Endodermal cell (in vitro differentiated cells): ENCODE measurements at places on chromosomes 1 and 21. TPM values are rescaled to one million over a fixed set of nuclear protein-coding genes. Genes with fewer than 3 reads are reported as not detected.
A peak's percentile ranks its signal among the peaks of the same experiment; 100 is the strongest.

DNA sequence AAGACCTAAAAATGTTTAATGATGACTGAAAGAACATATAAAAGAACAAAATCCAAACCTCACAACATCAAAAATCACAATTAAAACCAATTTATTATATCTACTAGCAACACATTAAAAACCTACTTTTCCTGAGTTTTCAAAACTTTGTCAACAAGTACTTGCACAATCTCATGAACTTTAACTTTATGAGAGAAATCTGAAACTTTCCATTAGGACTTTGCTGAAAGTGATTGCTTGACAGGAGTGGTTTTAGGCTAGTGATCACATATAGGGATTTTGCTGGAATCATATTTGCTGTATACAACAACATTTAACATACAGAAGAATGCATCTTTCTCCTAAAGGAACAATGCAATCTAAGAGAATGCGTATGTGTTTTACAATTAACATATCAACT lies 13.2 kb downstream of the HNRNPR start:
- H3K36me3 ChIP-seq: peaks cover 91% of the 10 kb centered on the region
- H3K27me3 ChIP-seq: no peaks in the 10 kb centered on the region
- H3K4me1 ChIP-seq: no peaks in the 10 kb centered on the region
- no peak overlapping the region for H3K27ac ChIP-seq

Gene BMP8A
- total RNA-seq: 0.68 to 0.86 TPM (median 0.75 TPM) in 3 replicates

Gene KCNK1
- 46.4 and 50.1 TPM in 2 replicates for total RNA-seq

DNA sequence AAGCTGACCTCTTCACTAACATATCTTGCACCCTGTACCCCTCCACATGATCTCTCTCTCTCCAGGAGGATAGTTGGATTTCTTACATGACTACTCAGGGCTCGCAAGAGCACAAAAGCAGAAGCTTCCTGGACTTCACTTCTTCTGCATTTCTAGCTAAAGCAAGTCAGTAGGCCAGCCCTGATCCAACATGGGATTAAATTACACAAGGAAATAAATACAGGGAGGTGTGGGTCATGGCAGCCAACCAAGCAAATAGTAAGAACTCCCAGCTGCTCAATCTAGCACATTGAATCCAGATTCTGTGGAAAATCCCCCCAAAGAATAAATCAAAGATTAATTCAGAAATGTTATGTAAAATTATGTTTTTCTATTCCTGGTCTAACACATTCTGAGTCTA lies 33.3 kb downstream of the KLHDC7A start:
- no peaks in the 10 kb centered on the region for H3K4me1 ChIP-seq
- no peak overlapping the region for H3K4me3 ChIP-seq
- DNase-seq: no peak

Gene SLC1A7
- total RNA-seq: 0.19 to 2.3 TPM (median 1.8 TPM) in 3 replicates

DNA sequence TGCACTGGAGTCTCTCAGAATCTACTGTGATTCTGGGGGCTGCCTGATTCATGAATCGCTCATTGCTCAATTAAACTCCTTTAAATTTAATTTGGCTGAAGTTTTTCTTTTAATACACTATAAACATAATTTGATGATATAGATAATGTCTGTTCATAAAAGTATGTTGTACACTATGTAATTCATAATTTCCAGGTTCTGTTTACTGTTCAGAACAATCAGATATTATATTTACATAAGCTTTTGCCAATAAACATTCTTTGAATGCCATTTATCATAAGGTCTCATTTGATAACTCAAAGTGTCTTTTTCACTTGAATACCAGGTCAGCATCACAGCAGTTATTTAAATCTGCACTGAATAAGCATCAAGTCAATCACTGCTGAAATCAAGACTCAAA lies 39.6 kb downstream of the PIGK start:
- peak overlapping the region; percentile 64 for H3K4me3 ChIP-seq
- H3K27me3 ChIP-seq: no peaks in the 10 kb centered on the region
- no peak overlapping the region for H3K27ac ChIP-seq
- H3K4me1 ChIP-seq: peaks cover 4% of the 10 kb centered on the region

Gene SDHC
- 215 to 296 TPM (median 287 TPM) in 3 replicates for total RNA-seq

GRCh38 chr1:85847356-85847755 lies 139.1 kb upstream of the ZNHIT6 start:
- DNase-seq: no peak
- no peak overlapping the region for H3K27ac ChIP-seq
- no peaks in the 10 kb centered on the region for H3K36me3 ChIP-seq

Gene SELP
- not detected in 2 replicates for total RNA-seq

DNA sequence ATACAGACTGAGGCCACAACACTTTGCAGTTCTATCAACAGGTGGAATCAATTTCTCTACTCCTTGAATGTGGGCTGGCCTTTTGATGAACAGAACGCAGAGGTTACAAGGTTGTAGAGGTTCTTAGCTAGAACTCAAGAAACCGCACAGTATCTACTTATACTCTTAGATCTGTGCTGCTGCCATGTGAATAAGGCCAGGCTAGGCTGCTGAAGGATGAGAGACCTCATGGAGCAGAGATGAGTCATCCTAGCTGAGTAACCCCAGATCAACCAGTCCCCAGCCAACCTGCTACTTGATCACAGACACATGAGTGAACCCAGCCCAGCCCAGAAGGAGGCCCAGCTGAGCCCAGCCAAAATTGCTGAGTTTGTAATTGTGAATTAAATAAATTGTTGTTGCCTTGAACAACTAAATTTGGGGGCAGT lies 35.3 kb upstream of the BCAR3 start:
- H3K27ac ChIP-seq: no peak overlapping the region
- peak overlapping the region; percentile 46 for H3K4me3 ChIP-seq
- no peaks in the 10 kb centered on the region for H3K27me3 ChIP-seq
- peaks cover 28% of the 10 kb centered on the region for H3K4me1 ChIP-seq
- peak; percentile 40 for DNase-seq

DNA sequence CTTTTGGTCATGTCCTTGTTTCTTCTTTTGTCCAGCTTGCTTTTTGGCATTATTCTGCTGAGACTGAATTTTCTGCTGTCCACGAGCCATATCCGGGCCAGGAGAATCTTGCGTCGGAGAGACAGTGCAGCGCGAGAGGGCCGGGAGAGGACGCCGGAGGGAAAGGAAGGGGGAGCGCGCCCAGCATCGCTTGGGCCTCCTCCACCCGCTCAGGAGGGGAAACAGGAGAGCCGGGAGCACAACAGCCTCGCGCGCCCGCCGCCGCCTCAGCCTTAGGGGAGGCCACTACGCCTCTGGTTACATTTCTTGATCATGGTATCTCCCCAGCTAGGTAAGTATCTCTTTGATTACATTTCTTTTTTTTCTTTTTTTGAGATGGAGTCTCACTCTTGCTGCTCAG lies 7.4 kb upstream of the DEGS1 start:
- peak; percentile 84 for DNase-seq
- no peaks in the 10 kb centered on the region for H3K27me3 ChIP-seq
- H3K27ac ChIP-seq: no peak overlapping the region
- H3K4me3 ChIP-seq: no peak overlapping the region
- H3K4me1 ChIP-seq: no peaks in the 10 kb centered on the region

- peak; percentile 17 for DNase-seq
- H3K4me1 ChIP-seq: no peaks in the 10 kb centered on the region
- no peak overlapping the region for H3K27ac ChIP-seq
- no peaks in the 10 kb centered on the region for H3K27me3 ChIP-seq
- H3K4me3 ChIP-seq: no peak overlapping the region
Observed at GRCh38 chr1:205387845-205388244, 31.1 kb upstream of the KLHDC8A start.

Gene ANGPTL3
- total RNA-seq: not detected in 2 replicates

DNA sequence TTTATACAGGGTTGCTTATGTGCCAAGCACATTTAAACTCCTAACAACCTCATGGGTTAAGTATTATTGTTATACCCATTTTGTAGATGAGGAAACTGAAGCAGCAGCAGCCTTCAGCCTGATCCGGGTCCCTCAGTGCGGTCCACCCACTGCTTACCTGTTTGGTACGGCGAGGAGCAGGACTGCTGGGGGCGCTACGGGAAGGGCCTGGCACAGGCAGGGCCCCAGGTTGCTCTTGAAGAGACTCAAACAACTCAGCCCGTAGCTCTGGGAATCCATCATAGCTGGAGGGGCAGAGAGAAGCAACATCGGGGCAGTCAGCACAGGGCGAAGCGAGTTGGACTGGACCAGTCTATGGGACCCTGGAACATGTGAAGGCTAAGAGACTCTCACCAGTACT lies 9.2 kb downstream of the DENND4B start:
- no peak for DNase-seq
- no peaks in the 10 kb centered on the region for H3K27me3 ChIP-seq
- no peak overlapping the region for H3K27ac ChIP-seq
- no peak overlapping the region for H3K4me3 ChIP-seq
- H3K36me3 ChIP-seq: peaks cover 51% of the 10 kb centered on the region
- no peaks in the 10 kb centered on the region for H3K4me1 ChIP-seq

Gene OLFML2B
- total RNA-seq: 0.75 and 1.4 TPM in 2 replicates

Gene AHCYL1
- total RNA-seq: 74.4 to 103 TPM (median 96.0 TPM) in 3 replicates

Gene MAP3K21
- 8.7 and 9.4 TPM in 2 replicates for total RNA-seq

Gene CHRM3
- 3.9 and 5.5 TPM in 2 replicates for total RNA-seq

GRCh38 chr1:101005871-101006270 lies 19.7 kb downstream of the DPH5 start:
- DNase-seq: no peak
- no peak overlapping the region for H3K4me3 ChIP-seq
- no peaks in the 10 kb centered on the region for H3K27me3 ChIP-seq
- no peak overlapping the region for H3K27ac ChIP-seq

GRCh38 chr1:52125736-52126359 lies 16.0 kb upstream of the ZFYVE9 start:
- no peaks in the 10 kb centered on the region for H3K36me3 ChIP-seq
- DNase-seq: no peak
- no peaks in the 10 kb centered on the region for H3K4me1 ChIP-seq
- no peak overlapping the region for H3K27ac ChIP-seq
- peaks cover 74% of the 10 kb centered on the region for H3K27me3 ChIP-seq
- no peak overlapping the region for H3K4me3 ChIP-seq

- H3K36me3 ChIP-seq: peaks cover 10% of the 10 kb centered on the region
- H3K27ac ChIP-seq: no peak overlapping the region
- H3K4me3 ChIP-seq: no peak overlapping the region
- DNase-seq: no peak
Observed at GRCh38 chr1:42951588-42951987, 7.1 kb downstream of the SLC2A1 start.

Gene AVPR1B
- total RNA-seq: 0.45 TPM in 1 of 3 replicates, not detected in the others

Gene ST6GALNAC5
- 9.1 and 11.2 TPM in 2 replicates for total RNA-seq

- no peaks in the 10 kb centered on the region for H3K27me3 ChIP-seq
- no peak overlapping the region for H3K4me3 ChIP-seq
- peaks cover 3% of the 10 kb centered on the region for H3K4me1 ChIP-seq
- no peak for DNase-seq
Observed at GRCh38 chr1:216721062-216721461, 2.2 kb downstream of the ESRRG start.

DNA sequence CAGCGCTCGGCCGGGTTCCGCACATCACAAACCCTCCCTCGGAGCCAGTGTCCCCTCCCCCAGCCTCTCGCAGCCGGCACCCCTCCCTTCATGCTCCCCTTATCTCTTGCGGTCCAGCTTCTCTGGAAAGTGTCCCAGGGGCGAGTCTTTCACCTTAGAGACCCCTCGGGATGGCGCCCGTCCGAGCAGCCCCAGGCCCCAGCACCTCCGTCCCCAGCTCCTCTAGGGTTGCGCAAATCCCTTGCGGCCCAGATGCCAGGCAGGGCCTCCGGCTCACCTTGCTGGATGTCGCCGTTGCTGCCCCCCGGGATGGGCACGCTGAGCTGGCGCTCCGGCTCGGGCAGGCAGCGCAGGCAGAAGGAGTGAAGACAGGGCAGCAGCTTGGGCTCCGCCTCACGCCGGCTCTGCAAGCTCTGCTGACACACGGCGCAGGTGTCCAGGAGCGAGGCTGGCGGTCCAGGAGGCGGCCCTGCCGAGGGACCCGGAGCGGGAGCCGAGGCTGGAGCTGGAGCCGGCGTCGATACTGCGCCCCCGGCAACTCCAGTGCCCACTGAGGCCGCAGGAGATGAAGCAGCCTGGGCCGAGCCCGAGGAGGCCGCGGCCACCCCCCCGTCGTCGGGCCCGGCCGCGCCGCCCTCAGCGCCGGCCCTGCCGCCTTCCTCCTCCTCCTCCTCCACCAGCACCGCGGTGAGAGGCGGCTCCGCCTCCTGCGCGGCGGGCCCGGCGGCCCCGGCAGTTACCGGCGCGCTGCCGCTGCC lies 550 bp downstream of the TRIM33 start:
- peak overlapping the region; percentile 91 for H3K4me3 ChIP-seq
- no peaks in the 10 kb centered on the region for H3K4me1 ChIP-seq
- peak overlapping the region; percentile 93 for H3K27ac ChIP-seq
- H3K27me3 ChIP-seq: peaks cover 8% of the 10 kb centered on the region
- H3K36me3 ChIP-seq: peaks cover 16% of the 10 kb centered on the region

- no peaks in the 10 kb centered on the region for H3K36me3 ChIP-seq
- no peak overlapping the region for H3K27ac ChIP-seq
- DNase-seq: no peak
- no peaks in the 10 kb centered on the region for H3K27me3 ChIP-seq
- no peaks in the 10 kb centered on the region for H3K4me1 ChIP-seq
- H3K4me3 ChIP-seq: no peak overlapping the region
Observed at GRCh38 chr1:188406636-188407035, 1577.9 kb downstream of the PLA2G4A start.

Gene FAM76A
- 13.0 and 14.6 TPM in 2 replicates for total RNA-seq

DNA sequence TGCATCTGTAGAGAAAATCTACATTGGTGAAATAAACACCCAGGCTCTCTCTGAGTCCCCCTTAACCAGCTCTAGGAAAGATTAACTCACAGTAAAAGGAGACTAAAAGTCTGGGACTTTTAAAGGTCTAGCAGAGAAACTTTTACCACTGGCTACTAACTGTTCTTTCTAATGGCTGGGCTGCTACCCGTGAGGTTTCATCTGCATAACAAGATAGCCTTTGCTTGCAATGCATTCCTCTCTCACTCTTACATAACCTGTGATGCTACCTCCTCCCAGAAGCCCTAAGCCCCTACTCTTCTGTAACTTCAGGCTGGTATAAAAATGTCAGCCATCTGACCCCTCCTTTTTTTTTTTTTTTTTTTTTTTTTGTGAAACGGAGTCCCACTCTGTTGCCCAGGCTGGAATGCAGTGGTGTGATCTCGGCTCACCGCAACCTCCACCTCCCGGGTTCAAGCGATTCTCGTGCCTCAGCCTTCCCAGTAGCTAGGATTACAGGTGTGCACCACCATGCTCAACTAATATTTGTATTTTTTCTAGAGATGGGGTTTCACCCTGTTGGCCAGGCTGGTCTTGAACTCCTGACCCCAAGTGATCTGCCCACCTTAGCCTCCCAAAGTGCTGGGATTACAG lies 344.2 kb downstream of the RGS7 start:
- H3K4me1 ChIP-seq: no peaks in the 10 kb centered on the region
- H3K36me3 ChIP-seq: no peaks in the 10 kb centered on the region
- H3K27ac ChIP-seq: no peak overlapping the region

DNA sequence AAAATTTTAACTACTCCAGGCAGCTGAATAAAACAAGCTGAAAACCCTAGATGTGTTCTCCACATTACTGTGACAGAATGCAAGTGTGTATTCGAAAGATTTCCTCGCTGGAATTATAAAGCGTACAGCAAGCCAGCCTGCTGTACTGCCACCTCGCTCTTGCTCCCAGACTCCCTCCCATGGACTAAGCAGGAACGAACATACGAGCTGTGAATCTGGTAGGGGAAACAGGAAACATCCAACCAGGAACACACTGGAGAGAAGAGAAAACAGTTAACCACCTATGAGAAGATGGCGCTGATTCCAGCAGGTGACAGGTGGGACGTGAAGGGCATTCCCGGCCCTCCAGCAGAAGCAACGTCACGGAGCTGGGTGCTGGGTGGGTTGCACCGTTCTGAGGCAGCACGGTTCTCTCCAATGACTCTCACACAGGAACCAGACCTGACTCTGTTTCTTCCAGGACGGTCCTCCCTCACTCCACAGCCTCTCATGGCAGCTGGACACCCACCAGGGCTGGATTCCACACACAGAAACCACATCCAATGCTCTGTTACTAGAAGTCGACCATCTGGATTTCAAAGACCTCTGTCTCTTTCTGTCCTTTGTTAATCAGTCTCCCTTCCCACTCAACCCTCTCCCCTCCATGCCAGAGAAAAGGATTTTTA lies 219.2 kb downstream of the RERE start:
- H3K4me1 ChIP-seq: peaks cover 13% of the 10 kb centered on the region
- H3K36me3 ChIP-seq: peaks cover 50% of the 10 kb centered on the region
- peak overlapping the region; percentile 32 for H3K27ac ChIP-seq
- no peaks in the 10 kb centered on the region for H3K27me3 ChIP-seq
- H3K4me3 ChIP-seq: no peak overlapping the region
